ENCODE measurements at places on chromosomes 2 and 18. TPM values are rescaled to one million over a fixed set of nuclear protein-coding genes. Genes with fewer than 3 reads are reported as not detected.

The DAW1 gene
- not detected for total RNA-seq

The KCNK3 gene
- total RNA-seq, result not detected

The IGFBP5 gene
- total RNA-seq, result not detected

The ABCG8 gene
- not detected for total RNA-seq

The L3MBTL4 gene
- 0.10 TPM for total RNA-seq

The NOL4 gene
- total RNA-seq, result not detected

The CABYR gene
- 1.2 TPM for total RNA-seq

The GAREM1 gene
- total RNA-seq, result not detected

The NDC80 gene
- 66.9 TPM for total RNA-seq

The TRIM54 gene
- total RNA-seq, result 0.12 TPM

The CRYBA2 gene
- total RNA-seq, result not detected

The RAX gene
- not detected for total RNA-seq

The ALPI gene
- not detected for total RNA-seq

The TTL gene
- 29.5 TPM for total RNA-seq

The NT5DC4 gene
- total RNA-seq, result not detected

The FAM228A gene
- 0.14 TPM for total RNA-seq

The BOLL gene
- not detected for total RNA-seq

The GAD1 gene
- 0.48 TPM for total RNA-seq

The SLC16A14 gene
- 1.3 TPM for total RNA-seq

The FSHR gene
- not detected for total RNA-seq

The HRH4 gene
- not detected for total RNA-seq

The CHRND gene
- total RNA-seq, result not detected

The CNNM4 gene
- 7.6 TPM for total RNA-seq

The MC5R gene
- not detected for total RNA-seq

The RGPD8 gene
- total RNA-seq, result 9.0 TPM

The TNFRSF11A gene
- total RNA-seq, result 15.8 TPM

The GLB1L gene
- 2.9 TPM for total RNA-seq

The HOXD12 gene
- not detected for total RNA-seq

The IL1RN gene
- not detected for total RNA-seq

The C2orf78 gene
- total RNA-seq, result not detected

The PSMA8 gene
- 1.2 TPM for total RNA-seq
